NCI-H460 (cell line): ENCODE measurements at places on chromosomes 12 and 14. TPM values are rescaled to one million over a fixed set of nuclear protein-coding genes. Genes with fewer than 3 reads are reported as not detected.

PDZRN4 gene
- not detected in 2 replicates for total RNA-seq

RERG gene
- total RNA-seq: not detected in 2 replicates

SALL2 gene
- total RNA-seq: 0.66 and 0.67 TPM in 2 replicates

GARIN6 gene
- not detected in 2 replicates for total RNA-seq

CLEC4A gene
- total RNA-seq: not detected in 2 replicates

C1S gene
- total RNA-seq: 21.1 and 21.9 TPM in 2 replicates

SLC24A4 gene
- total RNA-seq: under 0.01 TPM in 1 of 2 replicates, not detected in the other

OR4K5 gene
- total RNA-seq: not detected in 2 replicates

RFX4 gene
- not detected in 2 replicates for total RNA-seq

GPRC5A gene
- 94.6 and 96.3 TPM in 2 replicates for total RNA-seq

NPFF gene
- total RNA-seq: 1.0 TPM in 1 of 2 replicates, not detected in the other

RPL10L gene
- total RNA-seq: not detected in 2 replicates

CPNE6 gene
- total RNA-seq: not detected in 2 replicates

RTL1 gene
- not detected in 2 replicates for total RNA-seq

SLC10A1 gene
- 0.17 TPM in 1 of 2 replicates, not detected in the other for total RNA-seq

IFNG-AS1 gene
- not detected in 2 replicates for total RNA-seq

PLEKHD1 gene
- total RNA-seq: not detected in 2 replicates

LRCOL1 gene
- not detected in 2 replicates for total RNA-seq

VTI1B gene
- total RNA-seq: 47.1 and 49.3 TPM in 2 replicates

ENDOU gene
- total RNA-seq: 0.17 and 0.37 TPM in 2 replicates

KRT83 gene
- 1.4 and 1.7 TPM in 2 replicates for total RNA-seq

HOXC11 gene
- total RNA-seq: 0.29 and 0.42 TPM in 2 replicates

PLXNC1 gene
- 0.02 TPM in 1 of 2 replicates, not detected in the other for total RNA-seq

CACNA1C gene
- total RNA-seq: 0.20 and 0.37 TPM in 2 replicates

GPR162 gene
- total RNA-seq: 0.61 and 0.94 TPM in 2 replicates

IAPP gene
- total RNA-seq: not detected in 2 replicates

TMEM116 gene
- 13.0 and 13.3 TPM in 2 replicates for total RNA-seq

DDX24 gene
- total RNA-seq: 89.8 and 101 TPM in 2 replicates

CCNK gene
- total RNA-seq: 18.1 and 23.3 TPM in 2 replicates

RASAL1 gene
- total RNA-seq: 2.3 and 2.6 TPM in 2 replicates

ARHGAP5 gene
- total RNA-seq: 63.7 and 68.6 TPM in 2 replicates

LMO3 gene
- total RNA-seq: not detected in 2 replicates

CLEC9A gene
- total RNA-seq: not detected in 2 replicates

FGF6 gene
- total RNA-seq: not detected in 2 replicates

RNF212B gene
- total RNA-seq: not detected in 2 replicates

TECPR2 gene
- 2.3 and 3.2 TPM in 2 replicates for total RNA-seq
